ENCODE measurements at places on chromosomes 5 and 9.

DNA sequence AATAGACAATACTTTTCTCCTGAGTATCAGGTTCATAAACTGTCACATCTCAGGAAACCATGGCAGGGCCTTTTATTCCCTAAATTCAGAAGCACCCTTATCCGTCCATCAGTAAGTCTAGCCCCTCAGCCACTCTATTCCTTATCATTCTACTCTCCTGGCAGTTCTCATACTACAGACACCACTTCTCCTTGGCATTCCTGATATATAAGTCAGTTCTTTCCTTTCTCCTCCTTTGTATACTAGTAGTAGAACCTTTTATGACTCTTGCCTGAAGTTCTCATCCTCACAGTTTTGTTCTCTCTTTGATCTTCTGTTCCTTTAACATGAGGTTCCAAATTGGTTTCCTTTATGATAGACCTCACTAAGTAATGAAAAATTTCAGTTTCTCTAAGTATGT is 29.3 kb downstream of the GRAMD2B start:
- no peak for DNase-seq

GRCh38 chr5:50786073-50786472 is 119.6 kb downstream of the PARP8 start:
- no peak for DNase-seq

- no peak for DNase-seq
Observed at GRCh38 chr5:12354686-12355085, 450.4 kb upstream of the CTNND2 start.

GRCh38 chr5:15757619-15758018 is 257.6 kb downstream of the FBXL7 start:
- DNase-seq, result no peak

GRCh38 chr5:43658509-43658908 is 55.5 kb downstream of the NNT start:
- DNase-seq, result no peak

Data from coronary artery (tissue), 2 donors.